ENCODE measurements at places on chromosomes 3 and 15.

DNA sequence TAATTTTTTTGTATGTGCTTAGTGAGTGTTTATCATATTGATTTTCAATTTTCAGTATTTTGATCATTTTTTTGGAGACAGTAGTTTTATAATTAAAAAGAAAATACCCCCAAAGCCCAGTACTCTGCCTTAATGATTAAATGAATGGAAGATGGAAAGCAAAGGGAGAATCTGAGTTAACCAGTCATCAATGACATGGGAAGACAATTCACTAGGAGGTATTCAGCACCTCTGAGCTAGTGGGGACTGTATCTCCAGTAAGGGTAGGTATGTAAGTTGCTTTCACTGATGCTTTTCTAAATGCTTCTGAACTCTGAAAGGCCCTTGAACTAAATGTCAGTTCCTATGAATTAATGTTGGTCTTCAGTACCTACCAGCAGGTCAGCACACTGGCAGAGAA is 590.4 kb upstream of the DPPA4 start:
- DNase-seq, result no peak

GRCh38 chr15:92117261-92117731 is 263.8 kb downstream of the SLCO3A1 start:
- no peak for DNase-seq

- no peak for DNase-seq
These were observed 27.9 kb downstream of the PLCL2 start for GRCh38 chr3:16912400-16913263.

DNA sequence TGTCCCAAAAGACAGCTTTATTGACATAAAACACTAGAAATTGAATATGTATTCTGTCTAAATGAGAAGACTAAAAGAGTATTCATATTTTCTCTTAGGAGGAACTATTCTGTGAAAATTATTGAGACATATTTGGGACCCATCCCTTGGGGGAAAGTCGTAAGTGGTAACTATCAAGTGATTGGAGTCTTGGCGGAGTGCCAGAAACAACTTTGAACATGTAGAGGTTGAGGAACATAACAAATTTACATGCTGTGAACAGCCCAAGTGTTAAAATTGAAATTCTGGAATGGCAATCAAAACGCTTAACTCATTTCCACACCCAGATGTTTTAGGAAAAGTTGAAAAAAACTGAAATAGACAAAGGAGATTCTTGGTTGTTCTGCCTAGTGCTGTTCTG is 1034.6 kb downstream of the NSUN3 start:
- DNase-seq, result no peak

GRCh38 chr15:55422089-55422488 is 13.8 kb downstream of the PIERCE2 start:
- DNase-seq, result no peak

GRCh38 chr15:25070353-25070963 is 115.7 kb downstream of the SNRPN start:
- DNase-seq, result no peak

DNA sequence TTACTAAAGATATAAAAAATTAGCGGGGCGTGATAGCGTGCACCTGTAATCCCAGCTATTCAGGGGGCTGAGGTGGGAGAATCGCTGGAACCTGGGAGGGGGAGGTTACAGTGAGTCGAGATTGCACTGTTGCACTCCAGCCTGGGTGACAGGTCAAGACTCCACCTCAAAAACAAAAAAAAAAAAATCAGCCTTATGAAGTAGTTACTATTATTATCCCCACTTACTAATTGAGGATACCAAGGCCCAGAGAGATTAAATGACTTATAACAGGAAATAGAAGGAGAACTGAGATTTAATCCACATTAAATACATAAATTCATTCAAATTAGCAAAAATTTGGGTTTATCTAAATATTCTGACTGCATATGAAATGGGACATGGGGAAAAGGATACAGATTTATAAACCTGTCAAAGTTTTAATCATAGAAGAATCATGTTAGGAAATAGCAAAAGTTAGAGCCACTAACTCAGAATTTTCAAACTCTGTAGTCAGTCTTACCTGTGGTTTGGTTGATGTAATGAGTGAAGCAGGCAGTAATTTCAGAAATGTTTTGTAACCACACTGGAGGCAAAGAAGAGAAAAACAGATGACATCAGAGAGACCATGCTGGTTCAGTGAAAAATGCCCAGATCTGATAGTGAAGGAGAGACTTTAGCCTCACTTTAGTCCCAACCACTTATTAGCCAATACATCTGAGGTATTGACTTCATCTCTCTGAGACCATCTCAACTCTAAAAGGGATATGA is 25.0 kb upstream of the ACAP2 start:
- no peak for DNase-seq

- DNase-seq, result no peak
These were observed 430.5 kb downstream of the GABRG3 start for GRCh38 chr15:27401471-27401870.

DNA sequence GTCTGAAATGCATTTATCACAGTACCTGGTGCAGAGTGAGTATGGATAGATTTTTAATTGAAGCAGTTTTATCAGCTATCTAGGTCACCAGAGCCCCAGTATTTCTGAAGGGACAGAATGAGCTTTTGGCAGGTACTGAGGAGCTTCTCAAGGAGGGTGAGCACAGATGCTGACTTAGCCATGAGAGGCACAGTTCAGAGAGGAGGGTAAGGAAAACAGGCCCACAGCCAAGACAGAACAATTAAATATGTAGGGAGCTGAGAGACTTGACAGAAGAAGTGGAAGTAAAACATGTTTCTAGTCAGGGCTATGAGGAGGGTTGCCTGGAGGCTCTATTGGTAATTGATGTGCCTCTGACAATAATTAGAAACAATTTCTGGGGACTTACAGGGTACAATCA is 20.1 kb downstream of the ZNF80 start:
- DNase-seq, result no peak

Measured in NCI-H187 (cell line).